Cardiac fibroblast (primary cell): ENCODE measurements at places on chromosomes 1 and 21.
A peak's percentile ranks its signal among the peaks of the same experiment; 100 is the strongest.

- DNase-seq = no peak
Measured at GRCh38 chr1:178594133-178594532, 81.2 kb downstream of the TEX35 start.

- DNase-seq = no peak
Measured at GRCh38 chr1:109757936-109758786, 5.6 kb downstream of the EPS8L3 start.

GRCh38 chr1:3470650-3471355 is 16.3 kb downstream of the ARHGEF16 start:
- DNase-seq = no peak

DNA sequence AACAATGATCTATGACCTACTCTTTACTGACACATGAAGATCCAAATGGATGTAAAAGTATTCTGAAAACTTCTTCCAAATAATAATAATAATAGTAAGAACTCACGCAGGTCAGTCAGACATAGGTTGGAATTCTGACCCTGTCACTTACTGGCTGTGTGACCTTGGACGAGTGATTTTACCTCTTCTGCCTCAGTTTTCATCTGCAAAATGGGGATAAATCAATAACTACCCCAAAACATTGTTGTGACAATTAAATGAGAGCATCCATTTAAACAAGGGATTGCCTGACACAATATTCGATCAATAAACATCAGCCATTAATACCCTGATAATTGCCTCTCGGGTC is 556 bp downstream of the MECR start:
- DNase-seq = no peak

DNA sequence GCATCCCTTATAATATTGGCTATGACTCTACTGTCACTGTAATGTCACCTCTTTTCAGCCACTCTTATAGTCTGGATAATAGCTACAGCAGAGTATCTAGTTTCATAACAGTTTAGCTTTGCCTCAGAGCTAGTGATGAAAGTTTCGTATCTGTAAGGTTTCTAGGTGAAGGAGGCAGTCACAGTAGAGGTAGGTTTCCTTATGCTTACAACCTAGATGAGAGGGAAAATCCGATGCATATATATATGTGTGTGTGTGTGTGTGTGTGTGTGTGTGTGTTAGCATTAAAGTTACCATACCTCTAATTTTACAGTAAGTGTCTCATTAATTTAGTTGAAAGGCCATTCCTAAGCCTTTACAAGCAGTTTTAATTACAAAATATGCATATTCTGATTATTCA is 2.2 kb upstream of the TOR1AIP2 start:
- DNase-seq = no peak

- DNase-seq = no peak
Measured at GRCh38 chr1:71269818-71270217, 189.0 kb upstream of the ZRANB2 start.

- peak; percentile 79 for DNase-seq
Measured at GRCh38 chr1:214637722-214638458, 34.9 kb downstream of the CENPF start.

- no peak for DNase-seq
Measured at GRCh38 chr1:33377756-33378155, 53.1 kb downstream of the PHC2 start.

- DNase-seq = no peak
Measured at GRCh38 chr1:47561523-47562007, 123.7 kb downstream of the FOXD2 start.

- DNase-seq = no peak
Measured at GRCh38 chr1:43455213-43455889, 1.6 kb upstream of the HYI start.

- DNase-seq = peak; percentile 72
Measured at GRCh38 chr1:115189814-115190539, 100.7 kb upstream of the TSPAN2 start.
